ENCODE measurements at places on chromosomes 1 and 21. TPM values are rescaled to one million over a fixed set of nuclear protein-coding genes. Genes with fewer than 3 reads are reported as not detected.
A peak's percentile ranks its signal among the peaks of the same experiment; 100 is the strongest.

ADGRB2 gene
- 56.1 TPM for polyA plus RNA-seq

TTLL7 gene
- 6.3 TPM for polyA plus RNA-seq

CFHR4 gene
- polyA plus RNA-seq: not detected

LMX1A gene
- 1.3 TPM for polyA plus RNA-seq

RGS1 gene
- polyA plus RNA-seq: 75.0 TPM

TBX15 gene
- polyA plus RNA-seq: 0.04 TPM

GRCh38 chr21:44425307-44425894 lies 29.9 kb upstream of the LRRC3 start:
- no peak for DNase-seq

DNA sequence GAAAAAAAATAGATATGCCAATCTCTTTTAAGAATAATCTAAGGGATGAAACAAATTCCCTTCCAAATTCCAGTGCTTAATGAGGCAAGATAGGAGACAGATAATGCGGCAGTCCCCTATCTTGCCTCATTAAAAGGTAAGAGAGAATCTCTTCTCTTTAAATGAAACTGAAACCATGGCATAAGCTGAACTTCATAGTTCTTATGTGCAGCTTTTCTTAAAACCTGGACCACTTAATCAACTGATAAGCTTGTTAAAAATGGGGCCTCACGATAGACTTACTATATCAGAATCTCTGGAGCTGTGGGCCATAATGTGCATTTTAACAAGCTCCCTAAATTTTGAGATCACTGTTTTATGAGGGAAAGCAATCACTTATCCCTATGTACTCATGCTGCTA lies 79.2 kb downstream of the NIBAN1 start:
- DNase-seq: no peak

DNA sequence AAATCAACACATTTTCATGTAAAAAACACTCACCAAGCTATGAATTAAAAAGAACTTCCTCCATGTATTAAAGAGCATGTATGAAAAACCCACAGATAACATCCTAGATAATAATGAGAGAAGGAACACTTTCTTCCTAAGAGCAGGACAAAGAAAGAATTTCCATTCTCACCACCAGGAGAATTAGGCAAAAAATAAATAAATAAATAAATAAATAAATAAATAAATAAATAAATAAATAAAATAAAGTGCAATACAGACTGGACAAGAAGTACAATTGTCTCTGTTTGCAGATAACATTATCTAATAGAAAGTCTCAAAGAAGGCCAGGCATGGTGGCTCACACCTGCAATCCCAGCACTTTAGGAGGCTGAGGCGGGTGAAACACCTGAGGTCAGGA lies 218.2 kb downstream of the BRINP3 start:
- no peak for DNase-seq

GRCh38 chr1:89364954-89365550 lies 1.2 kb downstream of the GBP6 start:
- no peak for DNase-seq

- DNase-seq: no peak
Measured at GRCh38 chr21:35280231-35280630, 231.1 kb upstream of the RUNX1 start.

GRCh38 chr1:202956969-202957368 lies 1.1 kb downstream of the ADIPOR1 start:
- no peak for DNase-seq

DNA sequence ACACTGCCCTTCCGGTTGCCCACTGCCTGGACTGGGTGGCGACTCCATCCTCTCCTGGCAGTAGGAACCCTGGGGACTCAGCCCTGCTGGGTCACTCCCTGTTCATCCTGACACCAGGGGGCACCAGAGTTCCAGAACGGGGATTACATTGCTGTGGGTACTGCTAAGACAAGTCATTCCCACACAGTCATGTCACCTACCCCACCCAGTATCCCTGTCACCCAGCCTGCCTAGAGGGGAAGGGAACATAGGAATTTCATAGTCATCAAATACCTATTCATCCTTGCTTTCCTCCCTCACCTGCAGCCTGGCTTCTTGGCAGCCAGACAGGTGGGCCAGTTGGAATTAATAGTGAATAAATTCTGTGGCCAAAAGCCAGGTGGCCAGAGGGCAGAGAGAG lies 9.8 kb upstream of the SFN start:
- DNase-seq: peak; percentile 82

DNA sequence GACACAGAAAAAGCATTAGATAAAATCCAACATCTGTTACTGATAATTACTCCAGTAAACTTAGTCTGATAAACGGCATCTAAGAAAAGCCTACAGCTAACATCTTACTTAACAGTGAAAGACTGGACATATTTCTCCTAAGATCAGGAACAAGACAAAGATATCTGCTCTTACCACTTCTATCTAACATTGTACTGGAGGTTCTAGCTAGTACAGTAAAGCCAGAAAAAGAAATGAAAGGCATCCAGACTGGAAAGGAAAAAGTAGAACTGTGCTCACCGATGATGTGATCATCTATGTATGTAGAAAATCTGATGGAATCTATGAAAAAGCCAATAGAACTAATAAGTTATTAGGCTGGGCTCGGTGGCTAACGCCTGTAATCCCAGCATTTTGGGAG lies 21.7 kb downstream of the NEXN start:
- DNase-seq: no peak

- no peak for DNase-seq
Measured at GRCh38 chr1:234776876-234777855, 167.2 kb upstream of the IRF2BP2 start.

DNA sequence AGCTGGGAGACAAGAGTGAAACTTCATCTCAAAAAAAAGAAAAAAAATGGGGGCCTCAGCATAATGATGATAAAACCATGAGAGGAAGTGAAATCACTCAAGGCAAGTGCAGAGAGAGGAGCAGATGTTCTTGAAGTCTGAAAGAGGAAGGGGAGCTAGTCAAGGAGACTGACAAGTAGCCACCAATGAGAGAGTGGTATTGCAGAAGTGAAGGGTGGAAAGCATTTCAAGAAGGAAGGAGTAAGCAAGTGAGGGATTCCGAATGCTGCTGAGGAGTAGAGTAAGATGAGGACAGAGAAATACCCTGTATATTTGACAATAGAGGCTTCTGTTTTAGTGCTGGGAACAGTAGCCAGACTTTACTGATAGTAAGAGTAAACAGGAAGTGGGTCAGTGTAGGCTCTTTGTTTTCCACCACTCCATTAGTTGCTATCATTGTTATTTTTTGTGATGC lies 2.9 kb downstream of the TATDN3 start:
- DNase-seq: no peak

GRCh38 chr1:185824106-185824505 lies 89.9 kb downstream of the HMCN1 start:
- DNase-seq: no peak

DNA sequence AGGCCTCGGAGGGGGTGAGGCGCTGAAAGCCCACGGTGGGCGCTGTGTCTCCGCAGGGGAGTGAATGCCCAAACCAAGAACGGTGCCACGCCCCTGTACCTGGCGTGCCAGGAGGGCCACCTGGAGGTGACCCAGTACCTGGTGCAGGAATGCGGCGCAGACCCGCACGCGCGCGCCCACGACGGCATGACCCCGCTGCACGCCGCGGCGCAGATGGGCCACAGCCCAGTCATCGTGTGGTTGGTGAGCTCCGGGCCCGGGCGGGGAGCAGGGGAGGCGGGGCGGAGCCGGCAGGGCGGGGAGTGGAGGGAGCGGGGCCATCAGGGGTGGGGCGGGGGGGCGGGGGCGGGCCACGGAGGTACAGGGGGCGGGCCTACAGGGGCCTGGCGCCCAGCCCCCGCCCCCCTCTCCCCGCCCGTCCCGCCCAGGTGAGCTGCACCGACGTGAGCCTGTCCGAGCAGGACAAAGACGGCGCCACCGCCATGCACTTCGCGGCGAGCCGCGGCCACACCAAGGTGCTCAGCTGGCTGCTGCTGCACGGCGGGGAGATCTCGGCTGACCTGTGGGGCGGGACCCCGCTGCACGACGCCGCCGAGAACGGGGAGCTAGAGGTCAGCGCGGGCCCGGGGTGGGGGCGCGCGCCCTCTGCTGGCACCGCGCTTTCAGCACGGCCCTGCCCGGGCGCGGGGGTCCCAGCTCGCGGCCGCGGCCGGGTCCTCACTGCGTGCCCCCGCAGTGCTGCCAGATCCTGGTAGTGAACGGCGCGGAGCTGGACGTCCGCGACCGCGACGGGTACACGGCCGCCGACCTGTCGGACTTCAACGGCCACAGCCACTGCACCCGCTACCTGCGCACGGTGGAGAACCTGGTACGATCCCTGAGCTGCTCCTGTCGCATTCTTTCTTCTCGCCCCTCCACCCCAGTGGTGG lies 15.9 kb downstream of the ESPN start:
- peak; percentile 71 for DNase-seq
